ENCODE measurements at places on chromosomes 1 and 21. TPM values are rescaled to one million over a fixed set of nuclear protein-coding genes. Genes with fewer than 3 reads are reported as not detected.

GRCh38 chr1:171494076-171494475 is 8.7 kb downstream of the PRRC2C start:
- DNase-seq: no peak

GRCh38 chr1:161185282-161185682 is 8.0 kb upstream of the B4GALT3 start:
- DNase-seq: peak; percentile 58

- peak; percentile 34 for DNase-seq
Observed at GRCh38 chr1:165162671-165163241, 193.8 kb downstream of the LMX1A start.

- DNase-seq: peak; percentile 21
Observed at GRCh38 chr1:185939142-185939541, 205.0 kb downstream of the HMCN1 start.

- no peak for DNase-seq
Observed at GRCh38 chr1:37620707-37621106, 14.0 kb downstream of the RSPO1 start.

- peak; percentile 67 for DNase-seq
Observed at GRCh38 chr1:112803906-112804762, 89.0 kb upstream of the PPM1J start.

DNA sequence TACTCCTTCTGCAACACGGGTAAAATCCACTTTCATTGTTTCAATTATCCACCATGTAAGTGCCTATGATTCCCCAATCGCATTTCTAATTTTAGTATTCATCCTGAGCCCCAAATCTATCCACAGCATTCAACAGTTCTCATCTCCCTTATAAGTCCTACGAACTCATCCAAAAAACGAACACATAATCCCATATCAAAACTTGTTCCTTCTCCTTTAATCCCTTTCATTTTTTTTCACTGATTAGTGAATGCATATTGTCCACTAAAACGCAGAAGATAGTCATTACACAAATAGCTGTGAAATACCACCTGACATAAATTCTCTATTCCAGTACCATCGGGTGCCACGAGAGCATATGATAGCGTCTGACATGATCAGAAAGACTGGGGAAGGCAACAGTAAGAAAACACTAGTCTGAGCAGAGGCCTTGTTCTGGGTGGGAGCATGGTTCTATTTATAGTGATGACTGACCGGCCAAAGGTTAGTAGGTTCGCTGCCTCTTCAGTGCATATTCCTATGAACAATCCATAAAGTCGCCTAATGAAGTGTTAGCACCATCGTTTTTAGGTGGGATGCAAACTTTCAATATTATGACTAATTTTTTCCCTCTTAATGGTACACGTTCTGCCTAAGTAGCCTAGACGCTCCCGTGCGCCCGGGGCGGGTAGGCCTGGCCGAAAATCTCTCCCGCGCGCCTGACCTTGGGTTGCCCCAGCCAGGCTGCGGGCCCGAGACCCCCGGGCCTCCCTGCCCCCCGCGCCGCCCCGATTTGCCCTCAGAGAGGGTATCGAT is 648 bp downstream of the ATP5PF start:
- peak; percentile 13 for DNase-seq

GRCh38 chr21:24428591-24429199 is 1178.6 kb downstream of the MRPL39 start:
- DNase-seq: peak; percentile 34

GRCh38 chr1:30318413-30318812 is 405.0 kb downstream of the MATN1 start:
- DNase-seq: no peak

The RNF207 gene
- 0.84 TPM for total RNA-seq
